GM18507 (cell line): ENCODE measurements at places on chromosomes 16 and 17.

GRCh38 chr17:73248532-73248931, 13.1 kb downstream of the CPSF4L start:
- no peak for DNase-seq

DNA sequence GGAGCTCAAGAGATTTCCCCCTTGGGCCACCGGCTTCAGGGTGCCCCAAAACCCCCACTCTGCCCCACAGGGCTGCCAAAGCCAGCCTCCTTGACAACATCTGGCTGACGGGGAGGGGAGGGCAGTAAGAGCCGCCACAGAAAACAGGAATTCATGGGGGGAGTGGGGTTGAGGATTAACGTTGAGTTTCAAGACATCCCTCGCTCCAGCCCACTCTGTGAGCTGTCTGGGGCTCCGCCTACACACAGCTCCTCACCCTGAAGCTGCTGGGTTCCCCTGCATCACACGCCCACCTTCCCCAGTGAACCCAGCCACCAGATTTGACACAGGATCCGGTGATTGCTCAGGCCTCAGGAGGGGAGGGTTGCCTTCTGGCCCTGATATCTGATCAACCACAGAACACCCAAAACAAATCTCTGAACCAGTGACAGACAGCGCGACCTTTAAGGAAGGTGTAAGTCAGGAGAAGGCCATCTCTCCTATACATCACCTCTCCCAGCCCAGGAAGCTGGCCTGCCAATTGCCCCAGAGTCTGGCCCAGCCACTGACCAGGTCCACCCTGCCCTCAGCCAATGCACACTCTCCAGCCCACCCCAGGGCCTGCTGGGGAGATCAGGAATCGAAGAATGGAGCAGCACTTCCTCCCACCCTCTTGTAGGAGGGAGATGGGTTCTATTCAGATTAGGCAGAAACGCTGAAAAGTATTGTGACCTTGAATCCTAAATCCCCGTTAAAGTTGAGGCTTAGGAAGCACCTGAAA, 132.1 kb downstream of the CLEC16A start:
- peak; percentile 64 for DNase-seq

GRCh38 chr17:74288785-74289184, 14.8 kb downstream of the DNAI2 start:
- DNase-seq: no peak

DNA sequence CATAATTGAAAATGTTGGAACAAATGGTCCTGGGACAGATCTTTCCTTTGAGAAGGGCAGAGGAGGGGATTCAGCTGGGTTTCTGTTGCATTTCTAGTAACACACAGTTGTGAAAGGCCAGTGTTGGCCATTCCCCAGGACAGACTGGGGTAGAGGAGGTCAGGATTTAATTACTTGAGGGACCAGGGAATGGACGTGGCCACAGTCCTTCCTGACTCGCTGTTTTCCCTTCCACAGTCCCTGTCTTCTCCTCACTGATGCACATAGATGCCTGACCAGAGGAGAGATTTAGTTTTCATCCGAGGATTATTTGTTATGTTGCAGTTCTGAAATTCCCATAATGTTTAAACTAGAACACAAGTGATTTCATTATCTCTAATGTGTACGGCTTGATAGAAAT, 25.2 kb upstream of the HEATR6 start:
- DNase-seq: no peak

DNA sequence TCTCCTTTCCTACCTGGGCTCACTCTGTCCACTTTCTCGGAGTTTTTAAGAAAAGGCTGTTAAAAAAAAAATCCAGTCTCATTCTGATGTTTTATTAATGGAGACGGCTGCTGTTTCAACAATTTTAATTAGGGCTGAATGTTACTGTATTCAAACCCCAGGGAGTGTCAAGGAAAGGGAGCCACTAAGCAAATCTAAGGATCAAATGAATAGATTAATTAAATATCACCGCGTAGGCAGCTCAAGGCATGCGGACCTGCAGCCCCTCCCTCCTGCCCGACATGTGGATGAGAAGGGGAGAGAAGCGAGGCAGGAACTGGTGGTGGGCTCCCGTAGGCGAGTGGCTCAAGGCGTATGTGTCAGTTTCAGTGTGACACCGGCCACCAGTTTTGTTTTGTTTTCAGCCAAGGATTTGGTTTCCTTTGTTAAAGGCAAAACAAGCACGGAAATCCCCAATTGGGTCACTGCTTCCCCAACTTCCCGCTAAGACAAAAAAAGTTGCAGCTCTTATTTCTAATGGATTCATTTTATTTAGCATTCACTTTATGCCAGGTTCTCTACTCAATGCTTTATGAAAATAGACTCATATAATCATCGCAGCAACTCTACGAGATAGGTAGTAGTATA, 110.6 kb downstream of the GP2 start:
- peak; percentile 7 for DNase-seq

DNA sequence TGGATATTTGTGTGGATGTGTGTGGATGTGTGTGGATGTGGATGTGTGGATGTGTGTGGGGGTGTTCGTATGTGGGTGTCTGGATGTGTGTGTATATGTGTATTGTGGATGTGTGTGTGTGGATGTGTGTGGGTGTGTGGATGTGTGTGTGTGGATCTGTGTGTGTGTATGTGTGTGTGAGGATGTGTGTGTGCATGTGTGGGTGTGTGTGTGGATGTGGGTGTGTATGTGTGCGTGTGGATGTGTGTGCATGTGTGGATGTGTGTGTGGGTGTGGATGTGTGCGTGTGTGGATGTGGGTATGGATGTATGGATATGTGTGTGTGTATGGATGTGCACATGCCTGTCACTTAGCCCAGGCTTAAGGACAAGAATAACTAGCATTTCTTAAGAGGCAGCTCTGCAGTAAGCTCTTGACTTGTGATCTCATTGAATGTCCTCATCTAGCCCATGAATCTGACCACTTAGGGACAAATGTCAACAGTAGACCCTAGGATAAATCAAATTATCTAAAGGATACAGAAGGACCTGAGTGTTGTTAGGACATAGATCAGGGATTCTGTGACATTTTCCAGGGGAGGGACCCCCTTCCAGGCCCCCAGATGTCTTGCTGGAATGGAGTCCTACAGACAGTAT, 83.5 kb downstream of the BMERB1 start:
- no peak for DNase-seq

DNA sequence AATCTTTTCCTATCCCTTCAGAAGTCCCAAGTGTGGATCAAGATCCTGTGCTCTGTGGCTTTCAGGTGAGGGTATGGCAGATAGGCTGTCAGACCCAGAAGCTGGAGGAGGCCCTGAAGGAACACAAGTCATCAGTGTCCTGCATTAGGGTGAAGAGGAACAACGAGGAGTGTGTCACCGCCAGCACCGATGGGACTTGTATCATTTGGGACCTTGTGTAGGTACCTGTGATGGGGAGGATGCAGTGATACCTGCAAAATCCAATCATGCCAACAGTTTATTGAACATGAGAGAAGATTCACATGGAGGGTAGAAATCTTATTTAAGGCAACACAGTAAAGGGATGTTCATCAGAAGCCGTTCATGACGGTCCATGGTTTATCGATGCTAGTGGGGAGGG, 10.0 kb upstream of the USP43 start:
- no peak for DNase-seq

- DNase-seq: no peak
Measured at GRCh38 chr17:49508061-49508865, 13.2 kb downstream of the NGFR start.

- DNase-seq: no peak
Measured at GRCh38 chr16:85445064-85445778, 167.9 kb upstream of the GSE1 start.
